ENCODE measurements at places on chromosomes 13 and 19.

DNA sequence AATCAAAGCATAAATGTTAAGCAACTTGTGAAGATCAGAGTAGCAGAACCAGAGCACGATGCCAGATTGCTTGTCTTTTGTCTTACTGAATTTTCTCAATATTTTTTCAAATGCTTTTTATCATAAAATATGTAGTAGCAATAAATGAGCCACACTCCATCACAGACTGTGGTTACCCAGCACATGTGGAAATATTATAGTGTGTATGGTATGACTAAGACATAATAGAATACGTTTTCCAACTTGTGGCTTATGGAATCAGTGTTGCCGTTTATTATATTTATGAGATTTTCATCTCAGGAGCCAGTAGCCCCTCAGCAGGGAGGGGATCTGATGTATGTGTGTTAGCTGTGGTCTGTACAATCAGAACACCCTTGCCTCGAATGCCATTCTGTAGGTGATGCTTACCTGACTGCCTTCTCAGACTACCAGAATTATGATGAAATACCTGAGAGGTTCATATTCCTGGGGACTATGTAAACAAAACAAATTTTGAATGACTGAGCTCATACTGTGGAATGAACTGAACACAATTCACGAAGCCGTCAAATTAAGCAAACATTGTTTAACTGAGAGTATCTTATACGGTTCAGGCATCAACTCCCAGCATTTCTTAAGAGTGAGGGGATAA, 1.9 kb downstream of the SCEL start:
- DNase-seq, result no peak

DNA sequence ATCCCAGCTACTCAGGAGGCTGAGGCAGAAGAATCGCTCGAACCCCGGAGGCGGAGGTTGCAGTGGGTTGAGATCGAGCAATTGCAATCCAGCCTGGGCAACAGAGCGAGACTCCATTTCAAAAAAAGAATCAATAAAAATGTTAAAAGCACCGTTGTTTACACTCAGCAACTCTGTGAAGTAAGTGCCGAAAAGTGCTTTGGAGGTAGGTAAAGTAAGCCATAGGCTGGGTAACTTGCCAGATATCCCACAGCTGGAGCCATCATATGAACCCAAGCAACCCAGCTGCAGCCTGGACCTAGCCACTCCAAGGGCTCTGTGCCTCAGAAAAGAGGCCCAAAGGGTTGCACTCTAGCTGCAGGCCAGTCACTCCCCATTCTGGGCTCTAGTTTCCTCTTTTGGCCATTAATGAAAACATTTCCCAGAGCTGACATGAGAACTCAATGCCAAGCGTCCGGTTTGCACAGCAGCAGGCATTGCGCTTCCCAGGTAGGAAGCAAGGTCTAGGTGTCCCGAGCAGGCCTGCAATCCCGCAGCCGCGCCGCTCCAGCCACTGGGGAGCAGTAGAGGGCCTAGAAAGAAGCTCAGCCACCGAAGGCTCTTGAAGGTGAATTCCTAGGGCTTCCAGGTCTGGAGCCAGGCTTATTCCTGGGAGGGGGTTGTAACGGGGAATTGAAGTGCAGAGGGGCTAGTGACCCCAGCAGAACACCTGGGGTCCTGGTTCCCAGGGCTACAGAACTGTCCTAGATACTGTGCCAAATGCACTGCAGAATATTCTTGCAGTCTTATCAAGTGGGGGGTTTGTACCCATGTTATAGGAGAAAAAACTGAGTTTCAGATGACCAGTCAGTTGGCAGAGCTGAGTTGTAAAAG, 4.1 kb upstream of the CD79A start:
- DNase-seq, result peak; percentile 85

GRCh38 chr13:54841682-54842081, 1813.1 kb downstream of the OLFM4 start:
- DNase-seq, result no peak

DNA sequence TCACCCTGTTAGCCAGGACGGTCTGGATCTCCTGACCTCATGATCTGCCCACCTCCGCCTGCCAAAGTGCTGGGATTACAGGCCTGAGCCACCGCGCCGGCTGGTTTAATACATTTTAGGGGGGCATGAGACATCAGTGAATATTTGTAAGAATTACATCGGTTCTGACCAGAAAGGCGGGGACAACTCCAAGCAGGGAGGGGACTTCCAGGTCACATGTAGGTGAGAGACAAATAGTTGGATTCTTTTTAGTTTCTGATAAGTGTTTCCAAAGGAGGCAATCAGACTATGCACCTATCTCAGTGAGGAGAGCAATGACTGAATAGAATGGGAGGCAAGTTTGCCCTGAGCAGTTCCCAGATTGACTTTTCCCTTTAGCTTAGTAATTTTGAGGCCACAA, 3.7 kb upstream of the ZNF552 start:
- DNase-seq, result no peak

DNA sequence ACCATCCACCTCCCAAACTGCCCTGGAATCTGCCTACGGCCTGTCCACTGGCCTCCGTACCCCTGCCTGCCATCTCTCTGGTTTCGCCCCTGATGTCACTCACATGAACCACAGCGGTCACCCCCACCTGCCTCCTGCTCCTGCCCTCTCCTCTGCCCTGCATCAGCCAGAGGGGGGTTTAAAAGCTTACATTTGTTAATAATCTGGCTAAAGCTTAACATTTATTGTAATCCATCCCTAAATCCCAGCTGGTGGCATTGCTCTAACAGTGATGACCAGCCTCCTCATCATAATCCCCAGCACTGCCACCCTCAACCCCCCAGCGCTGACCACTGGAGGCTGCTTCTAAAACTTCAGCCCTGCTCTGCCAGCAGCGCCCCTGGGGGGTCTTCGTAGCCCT, 38.9 kb downstream of the DNM2 start:
- DNase-seq, result no peak

- no peak for DNase-seq
Observed at GRCh38 chr13:110070046-110070445, 236.9 kb downstream of the COL4A1 start.

DNA sequence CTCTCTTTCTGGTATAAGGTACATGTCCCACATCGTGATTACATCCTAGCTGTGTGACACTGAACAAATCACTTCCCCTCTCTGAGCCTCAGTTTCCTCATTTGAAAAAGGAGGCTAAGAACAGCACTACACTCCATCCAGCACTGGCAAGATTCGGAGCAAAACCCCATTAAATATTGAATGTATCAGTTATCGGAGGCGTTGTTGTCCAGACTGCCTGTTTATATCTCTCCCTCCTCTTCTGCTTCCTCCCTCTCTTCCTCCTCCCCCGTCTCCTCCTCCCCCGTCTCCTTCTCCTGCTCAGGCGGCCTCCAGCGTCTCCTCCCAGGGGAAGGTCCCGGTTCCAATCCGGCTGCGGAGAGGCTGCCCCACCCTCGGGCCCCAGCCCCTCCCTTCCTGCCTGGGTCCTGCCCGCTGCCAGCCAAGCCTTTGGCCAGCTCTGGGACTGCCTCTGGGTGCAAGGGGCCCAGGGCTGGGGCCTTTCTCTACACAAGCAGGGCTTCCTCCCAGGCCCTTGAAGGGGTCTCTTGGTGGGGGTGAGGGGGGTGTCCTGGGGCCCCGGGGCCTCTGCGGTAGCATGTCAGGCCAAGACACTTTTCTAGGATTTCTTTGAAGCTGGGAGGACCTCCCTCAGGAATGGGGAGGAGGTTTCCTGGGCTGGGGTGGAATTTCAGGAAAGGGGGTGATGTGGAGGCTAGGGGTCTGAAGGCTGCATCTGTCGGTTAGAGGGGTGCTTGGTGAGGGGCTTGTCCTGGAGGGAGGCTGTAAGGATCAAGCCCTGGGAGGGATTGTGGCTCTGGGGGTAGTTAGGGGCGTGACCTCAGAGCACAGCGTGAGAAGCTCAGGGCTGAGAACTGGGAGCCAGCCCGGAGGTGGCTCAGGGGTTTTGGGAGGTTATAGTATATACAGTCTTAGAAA, 1.9 kb downstream of the RRAS start:
- peak; percentile 33 for DNase-seq

GRCh38 chr13:105144020-105144419, 1391.4 kb downstream of the EFNB2 start:
- DNase-seq, result no peak
